ENCODE measurements at places on chromosomes 7 and 10.

DNA sequence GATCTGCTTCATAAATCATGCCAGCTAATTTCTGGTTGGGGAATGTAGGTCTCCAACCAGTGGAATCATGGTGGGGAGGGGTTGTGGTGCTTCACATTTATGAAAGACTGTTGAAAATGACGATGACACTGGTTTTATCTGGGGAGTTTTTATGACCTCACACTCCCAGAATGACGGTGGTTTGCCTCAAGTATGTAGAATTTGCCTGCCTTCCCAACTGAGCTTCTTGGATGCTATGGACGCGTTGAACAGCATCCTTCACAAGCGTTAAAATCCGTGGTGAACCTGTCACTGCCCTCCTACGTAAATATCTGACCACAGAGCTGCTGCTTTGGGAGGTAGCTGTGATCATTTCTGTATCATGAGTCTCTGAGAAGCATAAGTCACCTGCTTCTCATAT, 3.3 kb downstream of the INSYN2A start:
- no peak for DNase-seq

DNA sequence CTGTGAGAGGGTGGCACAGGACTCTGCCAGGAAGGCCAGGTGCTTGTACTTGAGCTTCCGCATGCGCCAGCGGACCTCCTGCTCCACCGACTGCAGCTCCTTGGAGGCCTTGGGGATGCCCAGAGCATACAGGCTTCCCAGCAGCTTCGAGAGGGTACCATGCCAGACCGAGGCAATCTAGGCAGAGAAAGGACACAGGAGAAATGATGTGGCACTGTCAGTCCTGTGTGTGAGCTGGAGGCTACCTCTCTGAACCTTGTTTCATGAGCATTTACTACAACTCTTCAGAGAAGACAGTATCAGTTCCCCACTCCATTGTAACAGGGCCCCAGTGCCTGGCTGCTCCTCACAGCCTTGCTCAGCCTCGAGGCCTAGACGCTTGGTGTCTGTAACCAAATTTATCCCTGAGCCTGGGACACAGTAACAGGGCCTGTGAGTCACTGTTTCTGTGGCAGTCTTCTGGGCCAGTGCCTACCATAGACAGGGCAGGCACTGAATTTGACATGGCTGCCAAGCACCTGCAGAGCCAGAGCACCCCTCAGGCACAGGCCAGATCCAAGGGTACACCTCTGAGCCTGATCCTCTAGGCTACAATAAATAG, 5.8 kb downstream of the TBRG4 start:
- DNase-seq = no peak

DNA sequence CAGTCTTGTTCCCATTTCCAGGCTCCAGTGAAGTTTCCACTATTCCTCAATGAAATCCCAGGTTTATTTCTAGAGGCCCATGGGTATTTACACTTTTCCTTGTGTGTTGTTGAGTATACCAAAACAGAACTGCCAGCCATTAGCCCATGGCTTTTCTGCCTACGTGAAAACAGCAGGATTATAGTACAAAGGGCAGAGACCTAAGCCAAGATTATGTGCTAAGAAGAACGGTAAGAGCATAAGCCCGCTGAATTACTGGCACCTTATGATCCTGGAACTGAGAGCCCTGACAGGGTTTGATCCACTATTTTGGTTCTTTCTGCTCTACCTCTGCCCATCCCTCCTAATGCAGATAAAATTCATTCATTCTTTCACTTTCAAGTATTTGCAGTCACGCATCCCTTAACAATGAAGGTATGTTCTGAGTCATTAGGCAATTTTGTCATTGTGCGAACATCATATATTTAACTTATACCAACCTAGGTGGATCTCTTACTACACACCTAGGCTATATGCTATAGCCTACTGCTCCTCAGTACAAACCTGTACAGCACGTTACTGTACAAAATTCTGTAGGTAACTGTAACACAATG, 16.0 kb downstream of the SEMA3C start:
- DNase-seq = no peak

- no peak for DNase-seq
Measured at GRCh38 chr7:151384776-151385625, 24.8 kb downstream of the WDR86 start.

GRCh38 chr7:36149694-36150452, 3.2 kb upstream of the EEPD1 start:
- DNase-seq = no peak

DNA sequence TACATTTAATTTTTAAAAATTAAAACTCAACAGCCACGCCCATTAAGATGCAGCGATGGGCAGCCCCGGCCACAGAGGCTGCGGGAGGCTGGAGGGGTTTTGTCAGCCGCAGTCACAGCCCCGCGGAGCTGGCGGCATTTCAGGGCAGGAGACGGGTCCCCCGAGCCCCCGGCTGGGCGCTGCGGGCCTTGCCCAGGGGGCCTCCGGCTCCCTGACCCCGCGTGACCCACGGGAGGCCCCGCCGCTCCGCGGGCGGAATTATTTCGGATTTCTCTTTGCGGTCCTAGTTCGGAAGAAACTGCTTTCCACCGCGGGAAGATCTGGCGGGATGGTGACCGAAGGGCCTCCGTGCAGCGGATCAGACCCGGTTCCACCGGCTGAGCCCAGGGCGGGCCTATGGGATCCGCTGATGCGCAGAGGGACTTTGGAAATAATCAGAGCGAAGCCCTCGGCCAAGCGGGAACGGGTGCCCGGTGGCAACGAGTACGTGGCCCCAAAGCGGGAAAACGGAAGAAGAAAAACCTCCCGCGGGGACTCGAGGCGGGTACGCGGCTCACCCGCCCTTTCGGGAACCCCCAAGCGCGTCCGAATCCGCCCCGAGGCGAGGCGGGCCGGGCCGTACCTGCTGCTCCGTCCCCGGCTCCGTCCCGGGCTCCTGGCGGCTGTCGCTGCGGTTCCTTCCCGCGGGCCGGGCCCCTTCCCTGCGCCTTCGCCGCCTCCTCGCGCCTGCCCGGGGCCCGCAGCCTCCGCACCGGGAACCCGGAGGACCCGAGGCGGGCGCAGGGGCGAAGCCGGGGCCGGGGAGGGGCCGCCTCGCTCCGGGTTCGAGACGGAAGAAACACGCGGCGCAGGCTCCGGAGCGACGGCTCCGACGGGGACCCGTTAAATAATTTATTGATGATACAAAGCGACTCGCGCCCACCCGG, 1.7 kb downstream of the NKX6-2 start:
- no peak for DNase-seq

DNA sequence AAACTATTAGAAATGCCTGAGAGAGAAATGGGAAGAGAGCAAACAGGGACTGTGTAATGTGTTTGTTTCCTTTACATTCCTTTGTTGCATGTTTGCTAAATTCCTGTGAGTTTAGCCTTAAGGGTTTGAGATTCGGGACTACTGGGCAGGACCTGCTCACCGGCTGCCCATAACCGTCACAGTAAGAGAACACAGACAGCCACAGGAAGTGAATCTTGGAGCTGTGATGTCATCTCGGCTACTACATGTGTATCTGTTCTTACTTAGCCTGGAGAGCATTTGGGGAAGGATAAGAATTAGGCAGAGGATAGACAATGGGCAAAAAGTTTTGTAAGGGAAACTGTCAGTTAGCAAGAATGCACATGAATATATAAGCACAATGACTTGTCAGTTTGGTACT, 485.1 kb upstream of the KLF6 start:
- no peak for DNase-seq

DNA sequence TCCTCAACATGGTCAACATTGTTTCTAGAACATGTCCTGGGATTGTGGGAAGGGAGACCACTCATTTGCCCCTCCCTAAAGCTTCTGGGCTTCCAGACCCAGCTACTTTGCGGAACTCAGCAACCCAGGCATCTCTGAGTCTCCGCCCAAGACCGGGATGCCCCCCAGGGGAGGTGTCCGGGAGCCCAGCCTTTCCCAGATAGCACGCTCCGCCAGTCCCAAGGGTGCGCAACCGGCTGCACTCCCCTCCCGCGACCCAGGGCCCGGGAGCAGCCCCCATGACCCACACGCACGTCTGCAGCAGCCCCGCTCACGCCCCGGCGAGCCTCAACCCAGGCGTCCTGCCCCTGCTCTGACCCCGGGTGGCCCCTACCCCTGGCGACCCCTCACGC, at the start of gene EPO:
TSS of gene EPO (plus strand) at position 190 of the 392 bp plus-strand sequence. CDS start 513 bp downstream, outside the sequence.
- DNase-seq = no peak

DNA sequence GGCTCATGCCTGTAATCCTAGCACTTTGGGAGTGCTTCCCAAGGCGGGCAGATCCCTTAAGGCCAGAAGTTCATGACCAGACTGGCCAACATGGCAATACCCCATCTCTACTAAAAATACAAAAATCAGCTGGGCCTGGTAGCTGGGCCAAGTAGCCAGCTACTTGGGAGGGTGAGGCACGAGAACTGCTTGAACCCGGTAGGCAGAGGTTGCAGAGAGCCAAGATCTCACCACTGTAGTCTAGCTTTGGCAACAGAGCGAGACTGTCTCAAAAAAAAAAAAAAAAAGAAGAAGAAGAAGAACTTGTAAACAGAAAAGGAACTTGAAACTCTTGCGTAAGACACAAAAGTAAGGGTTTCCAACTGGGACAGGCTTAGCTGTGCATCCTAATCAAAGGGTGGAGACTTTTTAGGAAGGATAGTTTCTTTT, 5.6 kb upstream of the IFIT2 start:
- no peak for DNase-seq

- DNase-seq = no peak
Measured at GRCh38 chr7:31311552-31311951, 29.0 kb downstream of the NEUROD6 start.

- DNase-seq = no peak
Measured at GRCh38 chr10:69413221-69413865, 3.4 kb downstream of the TACR2 start.

- DNase-seq = no peak
Measured at GRCh38 chr7:6621195-6622133, 6.1 kb downstream of the ZNF853 start.

- no peak for DNase-seq
Measured at GRCh38 chr7:130008941-130009847, 42.0 kb downstream of the ZC3HC1 start.

DNA sequence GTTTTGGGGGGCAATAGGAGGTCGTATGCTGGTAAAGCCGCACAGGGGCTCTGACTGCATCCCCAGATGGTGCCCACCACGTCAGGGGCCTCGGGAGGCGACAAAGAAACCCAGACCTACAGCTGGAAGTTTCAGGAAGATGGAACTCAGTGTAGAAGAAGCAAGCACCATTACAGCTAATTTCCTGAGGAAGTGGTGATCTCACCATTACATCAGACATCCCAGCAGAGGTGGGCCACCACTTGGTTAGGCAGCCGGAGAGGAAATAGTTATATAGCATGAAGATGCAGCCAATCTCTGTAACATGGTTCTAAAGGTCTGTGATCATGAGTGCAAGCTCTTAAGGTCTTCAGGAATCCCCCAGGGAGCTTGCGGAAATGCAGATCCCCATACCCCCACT, 127.3 kb upstream of the PCBD1 start:
- no peak for DNase-seq

DNA sequence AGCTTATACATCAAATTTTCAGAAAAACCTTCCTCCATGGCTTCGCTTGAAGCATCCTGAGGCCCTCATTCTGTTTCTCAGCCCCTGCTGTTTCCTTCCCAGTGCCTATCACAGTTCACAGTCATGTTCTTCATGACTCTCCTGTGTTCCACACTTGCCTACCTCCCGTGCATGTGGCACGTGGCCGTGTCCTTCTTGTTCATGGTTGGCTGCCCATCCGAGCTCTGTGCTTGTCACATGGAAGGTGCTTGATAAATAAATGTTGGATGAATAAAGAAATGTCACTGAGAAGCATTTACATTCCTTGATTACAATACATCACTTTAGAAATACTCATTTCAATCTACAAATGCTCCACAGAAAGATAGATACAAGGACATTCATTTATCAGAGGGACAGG, 23.7 kb upstream of the EGFR start:
- no peak for DNase-seq

GRCh38 chr7:80473751-80474150, 38.1 kb downstream of the GNAT3 start:
- no peak for DNase-seq

All from T follicular helper cell (primary cell).